ENCODE measurements at places on chromosomes 2 and 18.

- DNase-seq = no peak
These were observed 93.4 kb upstream of the MEX3C start for GRCh38 chr18:51290860-51291259.

DNA sequence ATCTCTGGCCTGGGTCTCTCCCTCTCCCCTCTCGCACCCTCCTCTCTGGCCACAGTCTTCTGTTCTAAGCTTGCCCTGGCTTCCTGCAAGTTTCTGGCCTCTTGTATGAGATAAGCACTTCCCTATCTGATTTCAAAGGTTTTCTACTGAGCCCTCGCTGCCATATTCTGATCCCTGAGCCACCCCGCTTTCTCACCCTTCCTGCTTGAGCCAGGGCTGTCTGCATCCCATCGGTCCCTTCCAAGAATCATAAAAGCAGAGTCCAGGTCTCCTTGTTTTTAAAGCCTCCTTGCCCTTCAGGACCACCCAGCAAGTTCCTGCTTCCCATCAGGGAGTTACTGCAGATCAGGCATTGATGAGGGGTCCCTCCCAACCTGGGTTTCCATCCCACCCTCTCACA lies 110.2 kb downstream of the PRKCE start:
- no peak for DNase-seq

DNA sequence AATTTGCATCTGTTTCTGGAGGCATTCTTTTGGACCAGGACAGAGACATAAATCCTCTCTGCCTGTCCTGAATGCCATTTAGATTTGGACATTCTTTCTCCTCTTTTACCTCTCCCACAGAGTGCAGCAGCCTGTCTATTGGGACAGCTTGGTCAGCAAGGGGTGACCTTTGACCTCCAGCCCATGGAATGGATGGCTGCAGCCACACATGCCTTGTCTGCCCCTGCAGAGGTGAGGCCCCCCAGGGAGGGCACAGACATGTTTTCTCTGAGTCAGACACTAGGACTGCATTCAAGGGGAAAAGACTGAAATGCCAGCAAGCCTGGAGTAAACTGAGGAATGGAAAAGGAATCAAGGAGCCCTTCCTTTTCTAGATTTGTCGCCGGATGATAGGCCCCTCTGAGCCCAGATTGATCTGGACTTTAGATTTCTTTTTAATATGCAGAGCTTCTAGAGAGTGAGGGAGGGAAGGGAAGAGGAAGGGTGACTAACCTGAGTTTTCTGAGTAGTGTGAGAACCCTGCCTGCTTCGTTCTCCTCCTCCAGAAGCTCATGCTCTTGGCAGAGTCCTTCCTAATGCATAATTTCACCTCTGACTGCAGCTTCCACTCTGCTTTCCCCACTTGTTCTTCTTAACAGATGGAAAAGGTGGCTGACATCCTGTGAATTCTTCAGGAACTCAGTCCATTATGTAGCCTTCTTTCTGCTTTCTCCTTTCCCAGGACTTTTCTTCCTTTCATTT lies 16.1 kb upstream of the TTLL4 start:
- no peak for DNase-seq

- DNase-seq = peak; percentile 50
These were observed 20.6 kb upstream of the ATRAID start for GRCh38 chr2:27191070-27191829.

GRCh38 chr18:22433956-22434355 lies 16.2 kb upstream of the CTAGE1 start:
- DNase-seq = no peak

DNA sequence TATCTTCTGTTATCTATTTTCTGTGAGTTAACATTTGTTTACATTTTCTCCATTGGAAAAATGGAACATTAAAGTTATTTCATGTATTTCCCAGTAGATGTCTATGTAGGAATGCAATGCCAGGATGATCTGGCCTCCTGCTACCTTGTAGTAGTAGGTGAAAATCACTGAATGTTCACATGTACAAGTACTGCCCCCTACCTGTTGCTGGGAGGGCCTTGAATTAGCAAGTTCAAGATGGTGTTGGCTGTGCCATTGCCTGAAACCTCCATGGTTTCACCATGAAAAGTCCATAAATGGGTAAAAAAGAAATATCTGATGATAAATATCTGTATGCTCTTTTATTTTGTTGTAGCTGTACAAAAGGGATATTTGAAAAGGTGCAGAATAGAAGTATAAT lies 30.7 kb downstream of the XRCC5 start:
- peak; percentile 34 for DNase-seq

DNA sequence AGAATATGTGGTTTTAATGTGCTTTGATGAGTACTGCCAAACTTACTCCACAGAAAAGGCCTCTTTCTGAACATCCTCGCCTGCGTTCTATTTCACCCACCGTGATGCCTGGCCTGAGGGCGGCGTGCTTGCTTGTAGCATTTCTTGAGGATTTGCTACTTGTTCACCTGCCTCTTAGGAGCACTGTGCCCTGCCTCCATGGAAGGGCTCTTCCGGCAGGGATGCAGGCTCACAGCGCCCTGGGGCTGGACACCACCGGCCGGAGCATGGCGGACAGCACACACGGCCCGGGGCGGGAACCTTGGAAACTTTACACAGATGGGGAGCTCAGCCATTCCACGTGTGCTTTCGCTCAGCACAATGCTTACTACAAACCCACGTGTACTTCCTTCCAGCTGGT lies 37.1 kb downstream of the ANO7 start:
- no peak for DNase-seq

DNA sequence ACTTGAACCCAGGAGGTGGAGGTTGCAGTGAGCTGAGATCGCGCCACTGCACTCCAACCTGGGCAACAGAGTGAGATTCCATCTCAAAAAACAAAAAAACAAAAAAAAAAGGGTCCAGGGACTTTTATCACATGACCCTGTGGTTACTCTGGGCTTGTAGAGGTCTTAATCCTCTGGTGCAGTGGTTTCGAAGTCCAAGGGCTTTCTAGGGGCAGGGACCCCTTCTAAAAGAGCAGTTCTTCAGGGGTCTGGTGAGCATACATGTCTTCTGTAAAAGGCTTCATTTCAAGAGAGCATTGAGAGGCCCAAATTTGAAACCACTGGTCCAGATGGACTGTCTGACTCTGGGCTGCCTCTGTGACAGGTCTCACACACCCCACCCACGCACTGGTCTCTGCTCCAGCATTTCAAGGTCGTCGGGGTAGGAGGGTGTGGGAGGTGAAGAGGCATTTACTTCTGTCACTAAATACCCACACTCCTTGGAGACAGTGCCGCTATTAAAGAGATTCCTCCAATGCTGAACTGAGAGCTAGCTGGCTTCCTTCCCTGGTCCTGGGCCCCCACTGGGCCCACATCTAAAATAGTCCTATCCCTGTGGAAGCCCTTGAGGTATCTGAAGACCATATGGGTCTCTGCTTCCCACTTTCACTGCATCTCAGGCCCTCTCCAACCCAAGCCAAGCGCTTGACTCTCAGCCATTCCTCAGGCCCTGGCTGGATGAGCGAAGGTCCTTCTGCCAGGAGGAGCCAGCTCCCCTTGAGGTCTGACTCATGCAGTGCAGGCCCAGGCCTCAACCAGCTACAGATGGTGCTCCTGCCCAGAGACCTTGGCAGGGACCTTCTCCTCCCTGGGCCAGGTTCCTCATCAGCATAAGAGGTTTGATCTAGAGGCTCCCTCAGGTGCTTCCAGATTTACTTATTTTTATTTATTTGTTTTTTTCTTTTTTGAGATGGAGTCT lies 44.8 kb downstream of the PAX8 start:
- DNase-seq = no peak

DNA sequence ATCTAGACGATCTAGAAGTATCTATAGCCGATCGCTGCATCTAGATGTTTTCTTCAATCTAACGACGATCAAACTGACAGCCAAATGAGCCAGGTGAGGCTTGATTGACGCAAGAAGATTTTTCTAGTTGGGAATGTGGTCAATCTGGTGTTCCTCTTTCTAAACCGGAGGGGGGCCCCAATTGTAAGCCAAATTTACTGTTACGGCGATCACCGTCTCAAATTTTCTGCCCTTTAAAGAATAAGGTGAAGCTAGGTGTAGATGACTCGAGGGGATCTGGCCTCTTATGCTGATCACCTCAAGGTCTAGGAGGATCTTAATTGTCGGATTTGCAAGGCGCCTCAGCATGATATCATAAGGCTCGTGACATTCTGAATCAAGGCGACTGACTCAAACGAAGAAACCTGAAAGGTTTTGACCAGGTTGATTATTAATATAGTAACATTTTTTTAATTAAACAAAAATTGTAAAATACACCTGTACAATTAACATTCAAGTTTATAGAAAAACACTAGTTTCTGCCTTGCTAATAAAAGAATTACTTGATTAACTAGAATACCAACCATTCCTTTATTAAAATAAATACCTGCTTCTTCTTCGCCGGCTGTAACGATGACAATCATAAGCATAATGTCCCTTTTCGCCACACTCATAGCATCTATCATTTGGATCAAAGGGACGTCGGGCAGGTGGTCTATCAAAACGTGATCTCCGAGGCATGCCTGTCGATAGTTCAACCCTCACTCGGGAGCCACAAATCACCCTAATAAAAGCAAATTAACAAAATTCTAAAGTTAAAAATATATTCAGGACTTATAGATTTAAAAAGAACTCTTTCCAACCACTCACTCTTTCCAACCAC lies 2.0 kb downstream of the SRSF7 start:
- DNase-seq = no peak

- no peak for DNase-seq
These were observed at the start of gene SULT1C2 for GRCh38 chr2:108288534-108289106. Gene SULT1C2 (plus strand): TSS chr2:108288895. CDS start chr2:108293668, 4,773 bp downstream.

DNA sequence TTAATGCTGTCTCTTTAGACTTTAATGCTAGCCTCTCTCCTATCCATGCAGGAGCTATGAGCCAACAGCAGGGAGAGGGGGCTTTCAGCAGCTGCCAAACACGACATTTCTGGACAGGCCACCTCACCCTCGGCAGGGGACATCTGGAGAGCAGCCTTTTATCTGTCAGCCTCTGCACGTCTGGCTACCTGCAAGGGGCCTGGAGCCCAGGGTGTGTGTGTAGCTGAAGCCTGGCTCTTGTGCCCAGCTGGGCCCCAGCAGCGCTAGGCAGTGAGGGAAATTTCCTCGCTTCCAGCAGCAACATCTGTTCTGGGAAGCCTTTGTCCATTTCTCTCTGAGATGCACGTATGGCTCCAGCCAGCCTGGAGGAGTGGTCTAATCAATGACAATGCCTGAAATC lies 728.7 kb upstream of the ID2 start:
- DNase-seq = no peak

GRCh38 chr2:127000937-127001336 lies 102.2 kb downstream of the TEX51 start:
- no peak for DNase-seq

DNA sequence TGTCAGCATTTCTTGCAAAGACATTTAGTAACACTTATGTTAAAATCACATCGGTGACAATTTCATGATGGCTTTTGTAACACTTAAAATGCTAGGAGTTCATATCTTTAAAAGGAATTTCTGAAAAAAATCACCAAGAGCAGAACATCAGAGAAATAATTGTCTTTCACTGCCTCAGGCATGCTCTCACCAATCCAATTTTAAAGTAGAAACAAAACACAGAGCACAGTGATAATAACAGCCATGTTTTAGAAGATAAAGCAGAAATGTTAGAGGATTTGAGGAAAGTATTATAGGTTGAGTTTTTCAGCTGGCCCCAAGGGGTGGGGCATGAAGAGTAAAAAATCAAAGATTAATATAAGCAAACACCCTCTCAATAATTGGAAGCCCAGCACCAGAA lies 1037.6 kb downstream of the DSC3 start:
- no peak for DNase-seq

DNA sequence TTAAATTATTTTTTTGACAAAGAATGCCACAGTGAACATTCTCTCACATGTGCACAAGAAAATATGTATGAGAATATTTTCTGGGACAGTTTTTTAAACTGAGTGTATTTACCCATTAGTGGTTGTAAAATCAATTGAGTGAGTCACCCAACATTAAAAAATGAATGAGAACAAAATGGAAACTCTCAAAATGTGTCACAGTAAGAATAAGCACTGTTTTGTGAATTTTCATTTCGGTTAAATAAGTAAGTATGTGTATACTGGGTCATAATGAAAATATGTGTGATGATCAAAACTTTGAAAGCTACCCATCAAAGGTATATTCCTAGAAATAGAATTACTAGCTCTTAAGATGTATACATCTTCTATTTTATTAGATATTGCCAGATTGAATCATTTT lies 11.6 kb downstream of the BABAM2 start:
- no peak for DNase-seq

GRCh38 chr18:68147728-68148127 lies 567.2 kb downstream of the TMX3 start:
- DNase-seq = no peak

- no peak for DNase-seq
These were observed 58.6 kb downstream of the TSHZ1 start for GRCh38 chr18:75269124-75269680.

DNA sequence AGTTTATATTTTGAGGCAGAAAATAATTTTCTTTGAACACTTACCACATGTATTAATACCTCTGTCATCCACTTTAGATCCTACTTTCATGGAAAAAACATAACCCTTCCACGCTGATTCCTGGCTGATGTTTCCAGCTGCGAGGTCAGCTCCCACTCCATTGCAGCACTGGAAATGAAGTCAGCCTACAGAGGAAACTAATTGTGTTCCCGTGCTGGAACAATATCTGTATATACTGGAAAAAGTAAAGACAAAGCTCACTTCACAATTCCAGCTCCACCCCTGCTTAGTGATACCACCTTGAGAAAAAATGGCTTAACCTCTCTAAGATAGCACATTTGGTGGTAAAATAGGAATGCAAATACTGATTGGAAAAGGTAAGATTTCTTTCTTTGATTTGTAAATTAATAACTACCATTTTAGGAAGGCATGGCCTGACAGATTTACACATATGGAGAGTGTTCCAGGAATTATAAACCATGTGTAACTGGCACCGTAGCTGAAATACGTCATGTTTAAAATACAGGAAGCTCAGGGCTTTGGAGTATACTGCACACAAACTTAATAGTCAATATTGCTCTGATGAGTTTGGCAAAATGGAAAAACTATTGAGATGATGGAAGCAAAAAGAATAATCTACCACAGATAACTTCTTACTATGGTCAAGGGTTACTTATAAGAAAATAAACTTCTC lies 90.0 kb downstream of the TRIB2 start:
- DNase-seq = no peak

DNA sequence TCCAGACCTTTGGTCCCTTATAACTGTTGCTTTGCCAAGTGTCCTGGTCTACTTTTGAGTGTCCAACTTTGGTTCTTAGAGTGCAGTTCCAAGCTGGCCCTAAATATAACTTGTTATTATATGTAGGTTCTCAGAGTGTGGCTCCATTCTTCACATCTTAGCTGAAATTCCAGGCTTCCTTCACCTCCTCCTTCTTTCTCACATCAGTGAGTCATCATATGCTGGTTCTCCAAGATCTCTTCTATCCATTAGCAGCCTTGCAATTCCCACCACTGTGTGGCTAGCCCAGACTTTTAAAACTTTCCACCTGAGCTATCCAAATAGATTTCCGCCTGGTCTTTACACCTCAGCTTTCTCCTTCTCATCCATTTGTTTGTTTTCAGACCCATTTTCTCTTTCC lies 12.6 kb upstream of the CXCR4 start:
- DNase-seq = no peak

- no peak for DNase-seq
These were observed 130.8 kb downstream of the SLC8A1 start for GRCh38 chr2:40321016-40321623.

Measured in CD4-positive, alpha-beta T cell treated with Interleukin-15 for 4 hours (primary cell).